ENCODE measurements at places on chromosomes 2 and 18.

- no peak for DNase-seq
Observed at GRCh38 chr2:69943000-69943842, 18.2 kb downstream of the ASPRV1 start.

DNA sequence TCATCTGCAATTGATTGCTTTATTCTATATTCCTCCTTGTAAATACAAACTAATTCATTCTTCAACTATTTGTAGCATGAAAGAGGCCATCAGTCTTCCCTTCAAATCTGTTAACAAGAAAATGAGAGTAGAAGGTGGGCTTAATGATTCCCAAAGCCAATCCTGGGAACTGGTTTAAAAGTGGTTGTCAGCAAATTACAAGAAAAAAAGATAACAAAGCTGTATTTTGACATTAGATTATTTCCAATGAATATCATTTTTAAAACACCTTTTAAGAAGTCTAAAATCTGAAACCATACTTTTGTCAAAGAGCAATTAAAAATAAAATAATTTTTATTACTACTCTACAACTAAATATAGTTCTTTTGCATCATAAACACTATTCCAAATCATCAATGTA, 139.2 kb downstream of the DYM start:
- no peak for DNase-seq

DNA sequence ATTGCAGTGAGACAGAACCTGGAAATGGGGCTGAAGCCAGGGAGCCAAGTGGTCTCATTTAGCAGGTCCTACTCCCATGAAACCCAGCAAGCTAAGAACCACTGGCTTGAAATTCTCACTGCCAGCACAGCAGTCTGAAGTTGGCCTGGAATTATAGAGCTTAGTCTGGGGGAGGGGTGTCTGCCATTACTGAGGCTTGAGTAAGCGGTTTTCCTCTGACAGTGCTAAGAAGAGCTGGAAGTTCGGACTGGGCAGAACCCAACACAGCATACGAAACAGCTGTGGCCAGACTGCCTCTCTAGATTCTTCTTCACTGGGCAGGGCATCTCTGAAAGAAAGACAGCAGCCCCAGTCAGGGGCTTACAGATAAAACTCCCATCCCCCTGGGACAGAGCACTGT, 305.7 kb upstream of the SETBP1 start:
- DNase-seq, result no peak

DNA sequence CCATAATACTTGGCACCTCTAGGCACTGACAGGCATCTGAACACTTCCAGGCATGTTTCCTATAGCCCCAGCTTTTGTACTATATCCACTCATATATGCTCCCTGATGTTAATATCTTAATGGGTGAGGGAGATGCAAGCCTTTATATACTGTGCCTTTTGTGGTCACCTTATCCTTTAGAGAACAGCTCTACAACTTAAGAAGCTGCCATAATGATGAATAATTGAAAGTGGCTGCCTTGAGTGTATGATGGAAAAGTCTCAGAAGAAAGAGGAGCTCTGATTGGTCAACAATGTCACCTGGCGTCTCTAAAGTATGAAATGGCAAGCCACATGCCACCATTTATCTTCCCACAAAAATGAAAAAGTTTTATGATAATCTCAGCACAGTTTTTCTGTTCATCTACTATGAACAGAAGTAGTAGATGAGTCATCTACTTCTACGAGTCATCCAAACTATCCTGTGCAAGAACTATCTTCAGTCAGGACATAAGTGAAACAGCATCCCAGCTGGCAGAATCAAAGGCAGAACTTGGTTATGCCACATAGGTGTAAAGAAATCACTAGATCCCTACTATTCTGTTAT, 997.9 kb upstream of the CELF4 start:
- DNase-seq, result no peak
